Liver (tissue), 10 donors: ENCODE measurements at places on chromosomes 1 and 21. TPM values are rescaled to one million over a fixed set of nuclear protein-coding genes. Genes with fewer than 3 reads are reported as not detected.
A peak's percentile ranks its signal among the peaks of the same experiment; 100 is the strongest.

The SPRR2F gene
- total RNA-seq, result not detected

The PTAFR gene
- 4.1 TPM for total RNA-seq

The C1QTNF12 gene
- not detected for total RNA-seq

- DNase-seq, result peak; percentile 62
Observed at GRCh38 chr1:6727535-6727934, 25.9 kb upstream of the DNAJC11 start.

The ZNF593OS gene
- total RNA-seq, result not detected

DNA sequence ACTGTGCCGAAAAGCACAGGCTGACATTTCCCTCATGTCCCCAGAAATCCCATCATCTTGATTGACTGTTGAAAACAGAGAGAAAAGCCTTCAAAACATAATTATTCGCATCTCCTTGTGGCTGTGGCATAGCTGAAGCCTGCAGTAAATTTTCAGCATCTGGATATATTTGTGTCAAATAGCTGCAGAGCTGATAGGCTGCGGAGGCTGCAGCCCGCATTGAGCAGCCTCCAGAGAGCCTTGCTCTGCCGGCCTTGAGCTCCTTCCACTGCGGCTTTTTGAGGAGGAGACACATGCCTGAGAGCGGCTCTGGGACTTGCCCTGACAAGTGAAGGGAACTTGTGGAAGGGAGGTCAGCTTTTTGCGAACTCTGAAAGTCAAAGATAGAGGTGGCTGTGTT is 144.7 kb downstream of the RYR2 start:
- no peak for DNase-seq

- no peak for DNase-seq
Observed at GRCh38 chr1:2330035-2330434, 61.3 kb downstream of the MORN1 start.

The CEP170 gene
- 21.5 TPM for total RNA-seq

GRCh38 chr1:214470132-214470531 is 81.3 kb downstream of the PTPN14 start:
- no peak for DNase-seq

The SSR2 gene
- 101 TPM for total RNA-seq

The PGBD2 gene
- 11.1 TPM for total RNA-seq

DNA sequence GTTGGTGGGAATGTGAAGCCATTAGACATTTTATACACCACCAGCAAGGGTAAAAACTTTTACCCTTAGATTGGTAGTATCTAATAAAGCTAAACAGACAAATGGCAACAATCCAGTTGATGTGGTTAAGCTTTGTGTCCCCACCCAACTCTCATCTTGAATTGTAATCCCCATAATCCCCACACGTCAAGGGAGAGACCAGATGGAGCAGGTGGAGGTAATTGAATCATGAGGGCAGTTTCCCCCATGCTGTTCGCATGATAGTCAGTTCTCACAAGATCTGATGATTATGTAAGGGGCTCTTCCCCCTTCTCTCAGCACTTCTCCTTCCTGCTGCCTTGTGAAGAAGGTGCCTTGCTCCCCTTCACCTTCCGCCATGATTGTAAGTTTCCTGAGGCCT is 602.3 kb downstream of the NUF2 start:
- DNase-seq, result no peak

DNA sequence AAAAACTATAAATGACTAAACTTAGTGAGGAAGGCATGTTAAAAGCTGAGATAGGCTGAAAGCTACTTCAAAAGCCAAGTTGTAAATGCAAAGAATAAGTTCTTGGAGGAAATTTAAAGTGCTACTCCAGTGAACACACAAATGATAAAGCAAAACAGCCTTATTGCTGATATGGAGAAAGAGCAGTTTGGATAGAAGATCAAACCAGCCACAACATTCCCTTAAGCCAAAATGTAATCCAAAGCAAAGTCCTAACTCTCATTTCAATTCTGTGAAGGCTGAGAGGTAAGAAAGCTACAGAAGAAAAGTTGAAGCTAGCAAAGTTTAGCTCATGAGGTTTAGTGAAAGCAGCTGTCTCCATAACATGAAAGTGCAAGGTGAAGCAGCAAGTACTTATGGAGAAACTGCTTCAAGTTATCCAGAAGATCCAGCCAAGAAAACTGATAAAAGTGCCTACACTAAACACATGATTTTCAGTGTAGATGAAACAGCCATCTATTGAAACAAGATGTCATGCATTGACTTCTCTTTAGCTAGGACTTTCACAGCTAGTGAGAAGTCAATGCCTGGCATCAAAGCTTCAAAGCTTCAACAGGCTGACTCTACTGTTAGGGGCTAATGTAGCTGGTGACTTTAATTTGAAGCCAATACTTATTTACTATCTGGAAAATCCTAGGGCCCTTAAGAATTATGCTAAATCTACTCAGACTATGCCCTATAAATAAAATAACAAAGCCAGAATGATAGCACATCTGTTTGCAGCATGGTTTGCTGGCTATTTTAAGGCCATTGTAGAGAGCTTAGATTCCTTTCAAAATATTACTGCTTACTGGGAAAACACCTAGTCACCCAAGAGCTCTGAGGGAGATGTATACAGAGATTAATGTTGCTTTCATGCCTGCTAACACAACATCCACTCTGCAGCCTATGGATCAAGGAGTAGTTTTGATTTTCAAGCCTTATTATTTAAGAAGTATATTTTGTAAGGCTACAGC is 188.6 kb downstream of the EIF4G3 start:
- no peak for DNase-seq

DNA sequence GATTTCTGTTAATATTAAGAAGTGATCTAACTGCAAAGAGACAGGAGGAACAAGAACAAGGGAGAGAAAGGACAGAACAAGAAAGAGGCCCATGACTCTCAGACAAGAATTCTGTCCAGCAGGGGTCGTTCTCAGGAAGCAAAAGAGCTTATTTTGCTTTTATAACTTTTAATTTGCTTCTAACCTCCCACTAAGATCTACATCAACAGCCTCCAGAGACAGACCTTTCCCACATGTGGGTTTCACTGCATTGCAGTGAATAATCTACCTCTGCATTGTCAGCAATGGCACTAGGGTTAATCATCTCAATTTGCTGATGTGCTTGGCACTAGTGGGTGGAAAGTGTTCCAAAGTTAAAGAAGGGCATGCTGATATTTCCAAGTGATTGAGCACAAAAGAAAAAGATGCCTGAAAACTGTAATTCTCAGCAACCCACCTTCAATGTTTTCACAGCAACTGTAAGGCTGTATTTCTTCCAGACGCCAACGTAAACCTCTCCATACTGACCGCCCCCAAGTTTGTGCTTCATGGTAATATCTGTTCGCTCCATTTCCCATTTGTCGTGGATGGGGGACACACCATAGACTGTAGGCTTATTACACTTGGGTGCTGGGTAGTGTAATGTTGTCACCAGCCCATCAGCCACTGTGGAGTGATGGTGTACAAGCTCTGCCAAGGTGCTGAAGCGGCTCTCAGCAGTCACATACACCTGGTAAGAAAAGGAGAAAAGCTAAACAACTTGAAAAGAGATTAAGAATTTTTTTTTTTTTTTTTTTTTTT is 39.5 kb downstream of the TOR3A start:
- no peak for DNase-seq

- DNase-seq, result no peak
Observed at GRCh38 chr1:237613984-237614383, 276.7 kb downstream of the ZP4 start.

- DNase-seq, result no peak
Observed at GRCh38 chr1:13901039-13901438, 201.1 kb downstream of the PRDM2 start.
